Small intestine (tissue), 16 donors: ENCODE measurements at places on chromosomes 6 and 20. TPM values are rescaled to one million over a fixed set of nuclear protein-coding genes. Genes with fewer than 3 reads are reported as not detected.
A peak's percentile ranks its signal among the peaks of the same experiment; 100 is the strongest.

GRCh38 chr20:24761220-24762065 is 187.6 kb upstream of the CST7 start:
- no peak for DNase-seq

DNA sequence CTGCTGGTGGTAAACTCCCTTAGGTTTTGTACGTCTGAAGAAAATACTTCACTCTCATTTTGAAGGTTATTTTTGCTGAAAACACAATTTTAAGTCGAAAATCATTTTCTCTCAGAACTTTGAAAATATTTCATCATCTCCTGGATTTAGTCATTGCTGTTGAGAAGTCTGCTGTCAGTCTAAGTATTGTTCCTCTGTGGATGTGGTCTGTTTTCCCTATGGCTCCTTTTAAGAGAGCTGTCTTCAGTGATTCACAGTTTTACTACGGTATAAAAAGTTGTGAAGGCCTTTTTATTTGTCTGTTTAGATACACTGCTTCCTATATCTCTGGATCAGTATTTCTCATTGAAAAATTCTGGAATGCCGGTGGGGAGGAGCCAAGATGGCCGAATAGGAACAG is 159.3 kb downstream of the GJA10 start:
- no peak for DNase-seq

GRCh38 chr6:136230219-136230853 is 19.8 kb downstream of the MTFR2 start:
- DNase-seq, result peak; percentile 52

DNA sequence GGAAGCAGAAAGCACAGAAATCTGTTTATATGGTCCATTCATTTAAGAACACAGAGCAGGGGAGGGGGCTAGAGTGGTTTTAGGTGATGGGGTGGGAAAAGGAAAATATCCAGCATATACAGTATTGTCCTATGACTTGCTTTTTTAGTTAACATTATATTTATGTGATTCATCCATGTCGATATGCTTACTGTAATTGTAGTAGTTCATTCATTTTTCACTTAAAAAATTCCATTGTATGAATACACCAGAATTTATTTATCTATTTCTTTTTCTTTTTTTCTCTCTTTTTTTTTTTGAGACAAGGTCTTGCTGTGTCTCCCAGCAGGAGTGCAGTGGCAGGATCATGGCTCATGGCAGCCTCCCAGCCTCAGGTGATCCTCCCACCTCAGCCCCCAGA is 9.6 kb upstream of the PRIM2 start:
- no peak for DNase-seq

DNA sequence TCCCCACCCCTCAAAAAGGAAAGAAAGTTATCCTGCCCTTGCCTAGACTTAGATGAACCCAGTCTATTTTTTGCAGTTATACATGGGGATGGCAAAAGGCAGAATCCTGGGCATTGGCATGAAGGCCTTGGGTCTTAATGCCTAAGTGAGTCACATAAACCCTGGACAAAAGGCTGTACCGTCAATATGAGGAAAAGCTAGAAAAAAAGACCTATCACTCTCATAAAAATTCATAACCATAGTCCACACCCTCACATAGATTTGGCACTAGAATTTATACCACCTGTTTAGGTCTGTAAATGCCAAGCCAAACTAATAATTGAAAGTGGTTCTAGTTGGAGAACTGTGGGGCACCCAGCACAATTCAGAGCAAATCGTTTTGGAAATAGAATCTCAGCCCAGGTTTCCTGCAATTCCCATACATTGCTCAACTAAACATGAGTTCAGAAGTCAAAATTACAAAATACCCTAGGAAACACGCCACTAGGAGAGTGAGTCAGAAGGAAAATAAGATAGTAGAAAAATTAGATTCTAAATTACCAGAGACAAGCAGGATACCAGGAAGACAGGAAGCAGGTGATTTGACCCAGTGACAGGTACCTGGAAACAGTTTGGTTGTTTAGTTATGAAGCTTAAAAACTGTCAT is 70.4 kb upstream of the FUCA2 start:
- DNase-seq, result peak; percentile 47

DNA sequence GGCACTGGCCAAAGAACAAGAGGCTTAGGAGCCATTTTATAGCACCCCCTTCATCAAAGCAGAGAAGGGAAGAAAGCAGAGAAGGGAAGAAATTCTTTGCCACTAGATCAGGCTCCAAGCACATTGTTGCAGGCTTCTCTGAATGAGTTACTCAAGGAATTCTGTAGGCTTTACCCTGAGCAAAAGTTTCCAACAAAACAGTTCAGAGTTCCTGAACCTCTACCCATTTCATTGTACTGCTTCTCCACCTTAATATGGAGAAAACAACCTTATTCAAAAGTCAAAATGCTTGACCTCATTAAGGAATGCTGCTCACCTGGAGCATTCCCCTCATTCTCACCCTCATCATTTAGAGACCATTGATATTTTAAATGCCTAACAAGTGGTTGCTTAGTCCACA is 115.5 kb upstream of the LOC128125822 start:
- DNase-seq, result no peak

GRCh38 chr20:2108498-2108897 is 6.9 kb downstream of the STK35 start:
- no peak for DNase-seq

RAB22A gene
- polyA plus RNA-seq, result 19.7 TPM

RIMS4 gene
- 1.2 TPM for polyA plus RNA-seq
